ENCODE measurements at places on chromosomes 12 and 14. TPM values are rescaled to one million over a fixed set of nuclear protein-coding genes. Genes with fewer than 3 reads are reported as not detected.

GRCh38 chr12:95126076-95126475, 52.7 kb upstream of the NR2C1 start:
- no peak for DNase-seq

DNA sequence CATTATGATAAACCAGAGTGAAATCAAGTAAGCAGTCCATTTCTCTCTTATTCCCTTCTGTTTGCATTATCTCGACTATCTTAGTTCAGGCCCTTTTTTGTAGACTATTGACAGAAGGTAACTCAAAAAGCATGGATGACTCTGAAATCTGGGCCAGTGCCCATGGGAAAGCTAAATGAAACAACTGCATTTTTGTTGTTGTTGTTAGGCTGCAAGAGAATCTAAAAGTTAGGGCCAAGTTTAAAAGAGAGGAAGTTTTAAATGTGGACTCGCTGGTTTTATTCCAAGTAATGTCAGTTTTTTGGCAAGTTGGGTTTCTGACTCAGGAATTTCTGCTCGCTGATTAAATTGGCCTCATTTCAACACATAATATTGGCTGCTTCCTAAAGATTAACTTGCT, 201.1 kb downstream of the PIK3C2G start:
- no peak for DNase-seq

DNA sequence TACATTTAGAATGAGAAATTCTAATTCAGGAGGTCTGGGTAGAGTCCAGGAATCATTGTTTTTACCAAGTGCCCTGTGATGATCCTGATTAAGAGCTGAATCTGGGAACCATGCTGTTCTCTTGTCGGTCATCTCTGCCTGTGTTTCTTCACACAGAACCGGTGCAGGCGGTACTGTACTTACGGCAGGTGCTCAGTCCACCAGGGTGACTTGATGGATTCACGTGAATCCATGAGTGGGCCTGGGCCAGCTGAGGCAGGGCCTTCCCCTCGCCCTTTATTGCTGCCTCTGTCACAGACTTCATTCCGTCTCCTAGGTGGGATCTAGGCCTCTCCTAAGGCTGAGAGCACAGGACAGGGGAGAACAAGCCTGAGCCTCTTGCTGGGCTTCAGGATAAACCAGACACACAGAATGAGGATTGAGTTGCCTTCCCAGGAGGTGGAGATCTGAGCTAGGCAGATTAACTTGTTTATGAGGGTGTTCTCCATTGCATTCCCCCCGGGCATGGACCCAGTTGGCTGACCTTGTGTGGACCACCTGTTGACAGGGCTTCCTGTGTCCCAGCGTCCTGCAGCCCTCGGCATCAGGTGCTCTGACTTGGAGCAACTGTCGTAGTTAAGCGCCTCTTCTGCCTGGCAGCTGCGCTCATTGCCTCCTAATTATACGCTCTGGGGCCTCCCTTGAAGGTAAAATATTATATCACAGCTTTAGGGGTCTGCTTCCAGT, 42.1 kb downstream of the B4GALNT3 start:
- no peak for DNase-seq

Gene SLC6A15
- polyA plus RNA-seq = 1.8 TPM

Measured in large intestine (tissue), 12 donors.